ENCODE measurements at places on chromosomes 11 and 22.
A peak's percentile ranks its signal among the peaks of the same experiment; 100 is the strongest.

DNA sequence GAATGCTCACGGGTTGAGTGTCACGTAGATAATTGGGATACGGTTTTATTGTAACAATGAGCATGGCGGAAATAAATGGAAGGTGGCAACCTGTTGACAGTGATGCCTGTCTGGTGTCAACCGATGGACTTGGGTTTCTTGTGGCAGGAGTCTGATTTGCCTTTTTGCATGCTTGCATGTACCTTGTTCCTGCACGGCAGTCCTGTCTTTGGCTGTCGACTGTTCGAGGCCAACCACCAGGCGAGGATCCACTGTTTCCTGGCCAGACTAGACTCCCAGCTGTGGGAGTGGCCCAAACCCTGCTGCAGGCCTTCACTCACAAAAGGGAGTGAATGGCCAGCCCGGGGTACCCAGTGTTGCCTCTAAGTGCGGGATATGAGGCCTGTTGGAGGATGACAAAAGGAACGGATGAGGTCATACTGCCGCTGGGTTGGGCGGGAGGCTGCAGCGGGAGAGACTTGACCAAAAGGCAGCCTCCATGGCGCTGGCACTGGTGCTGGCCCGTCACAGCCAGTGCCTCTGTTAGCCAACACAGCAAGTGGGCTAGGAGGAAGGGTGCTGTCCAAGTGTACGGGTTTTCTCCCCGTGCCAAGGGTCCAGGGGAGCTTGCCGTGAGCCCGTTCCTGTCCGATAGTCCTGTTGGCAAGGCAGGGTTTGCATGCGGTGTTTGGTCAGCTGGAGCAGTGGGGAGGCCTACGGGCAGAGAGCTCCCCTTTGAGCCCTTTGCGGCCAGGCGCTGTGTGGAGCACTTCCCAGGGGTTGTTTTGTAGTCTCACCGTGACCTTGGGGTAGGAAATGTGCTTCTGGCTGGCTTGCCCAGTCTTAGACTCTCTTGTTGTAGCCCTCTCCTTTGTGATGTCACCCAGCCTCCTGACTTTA is 974 bp downstream of the DGCR8 start:
- no peak for DNase-seq

- DNase-seq = no peak
Observed at GRCh38 chr11:115920841-115921480, 416.7 kb upstream of the CADM1 start.

DNA sequence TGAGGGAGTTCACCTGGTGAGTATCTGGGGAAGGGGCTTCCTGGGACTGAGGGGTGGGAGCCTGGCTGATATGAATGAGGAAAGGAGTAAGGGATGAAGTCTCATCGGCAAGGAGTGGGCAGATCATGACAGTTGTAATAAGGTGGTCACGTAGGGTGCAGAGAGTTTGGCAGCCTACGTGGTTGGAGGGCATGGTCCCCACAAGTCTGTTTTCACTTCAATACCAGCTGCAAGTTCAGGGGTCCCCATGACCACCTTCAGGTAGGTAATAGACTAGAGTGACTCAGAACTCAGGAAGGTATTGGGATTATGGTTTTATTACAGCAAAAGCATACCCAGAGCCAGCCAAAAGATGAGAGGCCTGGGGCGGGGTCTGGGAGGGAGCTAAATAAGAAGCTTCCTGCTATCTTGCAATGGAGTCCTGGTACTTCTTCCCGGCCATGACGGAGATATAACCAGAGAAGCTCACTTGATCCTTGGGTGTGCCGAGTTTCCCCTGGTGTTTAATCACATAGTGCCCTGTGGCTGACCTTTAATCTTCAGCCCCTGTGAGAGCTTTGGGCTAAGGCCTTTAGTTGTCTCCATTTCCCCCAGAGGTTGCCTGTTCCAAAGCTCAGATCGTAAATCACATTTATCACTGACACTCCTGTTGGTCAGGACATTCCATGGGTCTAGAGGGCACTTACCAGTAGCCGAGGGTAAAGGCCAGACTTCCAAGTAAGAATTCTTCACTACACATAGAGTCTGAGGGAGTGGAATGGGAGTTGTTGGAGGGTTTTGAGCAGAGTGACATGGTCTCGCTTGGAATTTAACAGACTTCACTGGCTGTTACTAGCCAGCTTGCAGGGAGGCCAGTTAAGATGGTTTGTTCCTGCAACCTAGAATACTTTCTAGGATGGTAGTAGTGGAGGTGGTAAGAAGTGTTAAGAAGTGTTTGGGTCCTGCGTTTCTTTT is 9.1 kb downstream of the SLC3A2 start:
- no peak for DNase-seq

DNA sequence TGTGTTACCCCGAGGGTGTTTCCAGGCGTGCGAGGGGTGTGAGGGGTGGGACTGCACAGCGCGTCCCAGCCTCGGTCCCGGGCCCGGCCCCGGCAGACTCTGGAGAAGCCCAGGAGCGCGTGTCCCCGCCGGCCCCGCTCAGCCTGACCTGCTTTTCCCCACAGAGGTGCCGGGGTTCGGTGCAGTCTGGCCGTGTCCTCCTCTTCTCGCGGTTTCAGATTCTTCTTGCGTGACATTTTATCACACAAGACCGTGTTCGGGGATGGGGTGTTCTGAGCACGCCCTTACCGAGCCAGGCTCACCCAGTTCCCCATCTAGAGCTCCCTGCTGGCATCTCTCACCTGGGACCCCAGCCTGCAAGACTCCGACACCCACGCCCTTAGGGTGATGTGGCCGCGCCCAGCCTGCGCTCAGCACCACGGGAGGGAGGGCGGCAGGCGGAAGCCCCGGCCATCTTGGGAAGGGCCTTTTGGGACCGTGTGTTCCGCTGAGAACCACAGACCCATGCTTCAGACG is 775.6 kb downstream of the BRD1 start:
- DNase-seq = no peak

DNA sequence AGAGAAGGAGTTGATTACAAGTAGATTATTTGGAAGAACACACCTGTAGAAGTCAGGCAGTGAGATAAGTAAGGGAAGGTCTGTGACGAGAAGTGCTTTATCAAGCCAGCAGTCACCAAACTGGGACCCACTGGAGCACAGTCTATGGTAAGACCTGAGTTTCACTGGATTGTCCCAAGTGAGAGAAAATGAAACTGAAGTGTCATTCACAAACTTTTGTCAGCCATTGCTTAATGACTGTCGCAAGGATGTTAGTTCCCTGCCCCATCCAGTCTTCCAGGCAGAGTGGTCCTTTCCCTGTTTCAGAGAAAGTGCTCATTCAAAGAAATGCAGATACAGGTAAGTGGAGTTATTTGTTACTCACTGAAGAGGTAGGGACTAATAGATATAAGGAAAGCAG is 728.0 kb upstream of the TENM4 start:
- no peak for DNase-seq

DNA sequence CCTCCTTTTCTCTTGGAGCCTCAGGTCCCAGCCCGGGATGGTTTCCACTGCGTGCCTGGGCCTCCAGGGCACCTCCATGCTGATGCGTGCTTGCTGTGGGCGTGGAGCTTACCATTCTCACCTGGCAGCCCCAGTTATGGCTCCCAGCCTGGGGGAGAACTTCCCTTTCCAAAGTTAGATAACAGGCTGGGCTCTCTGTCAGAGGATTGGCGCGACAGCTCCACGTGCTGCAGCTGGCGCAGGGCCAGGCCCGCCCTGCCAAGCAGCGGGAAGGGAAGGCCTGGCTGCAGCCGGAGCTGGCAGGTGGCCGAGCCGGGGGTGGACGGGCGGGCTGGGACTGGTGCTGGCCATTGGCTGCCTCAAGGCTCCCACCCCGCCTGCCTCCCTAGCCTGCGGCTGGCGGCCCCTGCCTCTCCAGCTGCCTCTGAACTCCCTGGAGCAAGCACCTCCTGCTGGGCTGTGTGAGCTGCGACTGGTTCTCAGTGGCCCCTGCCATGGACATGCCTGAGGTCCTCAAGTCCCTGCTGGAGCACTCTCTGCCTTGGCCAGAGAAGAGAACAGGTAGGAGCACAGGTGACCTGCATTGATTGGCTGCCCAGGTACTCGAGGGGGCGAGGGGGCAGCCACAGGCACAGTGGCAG is 14.6 kb upstream of the TEF start:
- DNase-seq = peak; percentile 98

DNA sequence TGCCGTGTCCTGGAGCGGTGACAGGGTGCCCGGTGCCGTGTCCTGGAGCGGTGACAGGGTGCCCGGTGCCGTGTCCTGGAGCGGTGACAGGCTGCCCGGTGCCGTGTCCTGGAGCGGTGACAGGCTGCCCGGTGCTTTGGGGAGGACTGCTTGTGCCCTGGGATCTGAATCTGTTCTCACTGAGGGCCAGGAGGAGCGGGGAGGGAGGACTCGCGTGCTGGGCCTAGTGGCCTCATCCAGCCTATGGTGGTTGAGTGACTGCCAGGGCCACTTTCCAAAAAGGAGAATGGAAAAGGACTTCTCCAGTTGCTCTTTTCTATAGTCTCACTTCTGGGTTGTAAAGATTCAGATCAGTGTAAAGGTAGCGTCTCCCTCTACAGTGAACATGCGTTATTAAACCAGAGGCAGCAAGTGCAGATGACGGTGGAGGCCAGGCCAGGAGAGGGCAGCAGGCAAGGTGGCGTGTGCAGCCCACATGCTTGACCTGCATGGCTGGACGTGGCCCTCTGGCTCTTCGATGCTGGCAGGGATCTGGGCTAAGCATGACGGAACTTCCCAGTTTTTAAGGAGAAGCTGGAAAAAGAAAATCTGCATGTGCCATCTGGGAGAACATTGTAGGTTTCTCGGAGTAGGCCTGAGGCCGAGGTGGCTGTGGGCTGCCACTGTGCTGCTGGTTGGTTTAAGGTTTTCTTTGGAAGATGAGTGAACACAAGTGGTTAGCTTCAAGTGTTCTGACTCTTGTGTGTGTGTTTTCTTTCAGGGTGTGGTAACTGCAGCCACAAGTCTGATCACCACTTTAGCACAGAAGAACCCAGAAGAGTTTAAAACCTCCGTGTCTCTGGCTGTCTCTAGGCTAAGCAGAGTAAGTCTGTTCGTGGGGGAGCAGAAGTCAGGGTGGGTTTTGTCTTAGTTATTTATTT is 55.0 kb downstream of the AP2A2 start:
- DNase-seq = no peak

GRCh38 chr11:62340269-62340901 is 3.1 kb downstream of the ASRGL1 start:
- peak; percentile 35 for DNase-seq

- no peak for DNase-seq
Observed at GRCh38 chr11:71994786-71995185, 3.9 kb upstream of the IL18BP start.

DNA sequence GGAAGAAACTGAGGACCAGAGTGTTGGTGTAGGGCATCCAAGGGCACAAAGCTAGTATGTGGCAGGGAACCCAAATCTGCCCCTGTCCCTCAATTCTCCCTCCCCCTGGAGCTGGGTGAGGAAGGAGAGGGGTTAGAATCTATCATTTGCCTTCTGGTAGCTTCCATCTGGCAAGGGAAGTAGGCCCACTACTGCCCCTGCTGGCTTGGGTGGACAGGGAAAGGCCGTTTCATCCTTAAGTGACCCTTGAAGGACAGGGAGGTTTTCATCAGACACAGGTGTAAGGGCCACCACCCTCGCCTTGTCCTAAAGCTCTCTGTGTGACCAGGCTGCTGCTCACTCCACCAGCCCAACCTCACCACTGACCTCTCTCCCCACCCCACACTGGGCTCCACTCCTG is 22.1 kb downstream of the NECTIN1 start:
- no peak for DNase-seq

GRCh38 chr11:82775736-82776346 is 42.2 kb upstream of the FAM181B start:
- DNase-seq = no peak

DNA sequence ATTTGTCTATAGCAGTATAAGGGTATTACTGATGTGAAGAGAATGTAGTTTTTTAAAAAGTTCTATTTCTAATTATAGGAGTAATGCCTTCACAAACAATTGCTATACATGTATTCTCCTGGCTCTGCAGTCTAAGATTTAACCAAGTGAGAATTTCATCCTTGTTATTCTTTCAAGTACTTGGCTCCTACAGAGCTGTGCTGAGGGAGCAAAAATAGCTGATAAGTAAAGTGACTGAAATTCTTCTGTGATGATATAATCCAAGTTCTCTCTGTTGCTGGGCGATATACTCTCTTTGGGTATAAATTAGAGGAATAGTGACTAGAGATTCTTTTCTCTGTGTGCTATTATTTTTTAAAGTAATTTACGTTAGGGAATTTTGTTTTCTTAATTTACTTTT is 68.0 kb downstream of the PGR start:
- no peak for DNase-seq

- DNase-seq = peak; percentile 48
Observed at GRCh38 chr22:50146439-50147238, 23.9 kb upstream of the PANX2 start.

- DNase-seq = no peak
Observed at GRCh38 chr11:64349025-64349387, 9.0 kb downstream of the CCDC88B start.

GRCh38 chr22:38212442-38212841 is 10.6 kb downstream of the MAFF start:
- no peak for DNase-seq

GRCh38 chr11:111457731-111458368 is 54.3 kb downstream of the BTG4 start:
- DNase-seq = no peak

GRCh38 chr11:84261707-84262106 is 975.5 kb upstream of the CCDC90B start:
- DNase-seq = no peak

GRCh38 chr11:2305140-2305778 is 3.4 kb downstream of the TSPAN32 start:
- peak; percentile 22 for DNase-seq

DNA sequence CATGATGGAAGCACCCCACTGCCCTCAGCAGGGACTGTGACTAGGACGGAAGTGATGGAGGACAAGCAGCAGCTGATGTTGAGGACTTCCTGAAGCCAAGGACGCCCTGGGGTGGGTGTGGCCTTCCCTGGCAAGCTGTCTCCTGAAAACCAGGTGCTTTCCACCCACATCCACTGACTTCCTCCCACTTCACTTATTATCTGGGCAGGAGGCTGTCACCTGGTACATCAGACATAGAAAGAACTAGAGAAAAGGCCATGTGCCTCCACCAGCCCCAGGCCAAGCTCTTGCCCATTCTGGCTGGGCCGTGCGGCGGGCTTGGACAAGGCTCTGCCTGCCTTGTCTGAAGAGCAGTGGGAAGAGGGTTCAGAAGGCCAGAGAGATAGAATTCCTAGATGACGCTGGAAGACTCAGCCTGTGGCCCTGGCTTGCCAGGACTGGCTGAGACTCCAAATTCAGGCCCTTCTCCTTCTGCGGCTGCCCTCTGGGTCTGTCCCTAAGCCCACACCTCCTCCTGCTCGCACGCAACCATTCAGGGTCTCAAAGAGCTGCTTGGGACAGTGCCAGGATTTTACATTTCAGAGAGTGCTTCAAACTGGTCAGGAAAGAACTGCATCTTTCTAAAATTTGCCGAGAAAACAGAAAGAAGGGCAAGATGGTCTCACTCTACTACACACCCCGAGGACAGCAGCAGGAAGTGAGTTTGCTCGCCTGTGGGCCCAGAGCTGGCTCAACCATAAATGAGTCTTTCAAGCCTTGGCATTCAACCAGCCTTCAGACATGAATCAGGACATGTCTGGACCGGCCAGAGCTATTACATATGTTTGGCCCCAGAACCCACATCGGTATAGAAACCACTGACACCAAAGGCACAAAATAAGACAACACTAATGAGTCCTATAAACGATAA is 13.3 kb downstream of the ARHGAP1 start:
- peak; percentile 69 for DNase-seq

- no peak for DNase-seq
Observed at GRCh38 chr11:44303401-44303938, 6.5 kb downstream of the ALX4 start.
